ENCODE measurements at places on chromosomes 4 and X.

DNA sequence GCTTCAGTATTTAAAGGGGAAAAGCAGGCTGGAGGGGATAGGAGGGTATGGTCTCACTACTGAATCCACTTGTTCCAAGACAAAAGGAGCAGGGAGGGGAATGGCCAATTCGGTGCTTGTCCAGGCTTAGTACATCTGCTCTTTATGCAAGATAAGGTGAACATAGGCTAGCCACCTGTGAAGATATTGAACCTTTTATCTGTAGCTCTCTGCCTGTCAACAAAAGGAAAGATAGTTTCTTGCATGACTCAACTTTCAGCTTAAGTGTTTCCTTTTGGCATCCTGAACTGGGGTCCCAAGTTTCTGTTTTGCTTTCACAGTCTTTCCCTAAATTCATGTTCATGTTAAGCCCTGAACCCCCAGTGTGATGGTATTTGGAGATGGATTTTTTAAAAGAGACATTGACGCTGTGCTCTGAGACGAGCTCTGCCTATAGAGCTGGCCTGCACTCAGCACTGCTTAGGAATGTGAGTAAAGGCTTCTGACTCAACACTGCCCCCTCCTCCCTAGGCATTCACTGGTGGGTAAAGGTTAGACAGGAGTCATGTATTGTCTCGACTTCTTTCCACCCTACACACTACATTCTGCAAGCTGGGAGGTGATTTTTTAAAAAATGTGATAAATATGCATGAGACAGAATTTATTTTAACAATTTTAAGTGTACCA, 28.2 kb downstream of the FAM149A start:
- no peak for DNase-seq

- no peak for DNase-seq
Observed at GRCh38 chrX:154775419-154776349, 13.0 kb downstream of the DKC1 start.

- DNase-seq: no peak
Observed at GRCh38 chr4:85761803-85762528, 287.0 kb downstream of the ARHGAP24 start.

DNA sequence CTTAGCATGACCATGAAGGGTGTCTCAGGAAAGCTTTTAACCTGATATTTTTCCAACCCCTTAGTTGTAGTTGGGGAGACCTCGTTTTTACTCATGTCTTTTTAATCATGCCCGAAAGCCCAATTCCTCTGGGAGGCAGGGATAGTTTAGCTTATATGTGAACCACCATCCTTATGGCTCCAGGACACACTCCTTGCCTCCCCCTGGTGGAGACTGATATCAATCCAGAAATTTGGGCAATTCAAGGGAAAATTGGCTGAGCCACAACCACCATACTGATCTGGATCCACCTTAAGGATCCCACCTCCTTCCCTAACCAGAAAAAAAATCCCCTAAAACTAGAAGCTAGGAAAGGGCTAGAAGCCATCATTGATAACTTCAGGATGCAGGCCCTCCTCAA, 13.4 kb upstream of the COL25A1 start:
- DNase-seq: no peak

- no peak for DNase-seq
Observed at GRCh38 chrX:43940816-43941474, 32.2 kb downstream of the NDP start.

DNA sequence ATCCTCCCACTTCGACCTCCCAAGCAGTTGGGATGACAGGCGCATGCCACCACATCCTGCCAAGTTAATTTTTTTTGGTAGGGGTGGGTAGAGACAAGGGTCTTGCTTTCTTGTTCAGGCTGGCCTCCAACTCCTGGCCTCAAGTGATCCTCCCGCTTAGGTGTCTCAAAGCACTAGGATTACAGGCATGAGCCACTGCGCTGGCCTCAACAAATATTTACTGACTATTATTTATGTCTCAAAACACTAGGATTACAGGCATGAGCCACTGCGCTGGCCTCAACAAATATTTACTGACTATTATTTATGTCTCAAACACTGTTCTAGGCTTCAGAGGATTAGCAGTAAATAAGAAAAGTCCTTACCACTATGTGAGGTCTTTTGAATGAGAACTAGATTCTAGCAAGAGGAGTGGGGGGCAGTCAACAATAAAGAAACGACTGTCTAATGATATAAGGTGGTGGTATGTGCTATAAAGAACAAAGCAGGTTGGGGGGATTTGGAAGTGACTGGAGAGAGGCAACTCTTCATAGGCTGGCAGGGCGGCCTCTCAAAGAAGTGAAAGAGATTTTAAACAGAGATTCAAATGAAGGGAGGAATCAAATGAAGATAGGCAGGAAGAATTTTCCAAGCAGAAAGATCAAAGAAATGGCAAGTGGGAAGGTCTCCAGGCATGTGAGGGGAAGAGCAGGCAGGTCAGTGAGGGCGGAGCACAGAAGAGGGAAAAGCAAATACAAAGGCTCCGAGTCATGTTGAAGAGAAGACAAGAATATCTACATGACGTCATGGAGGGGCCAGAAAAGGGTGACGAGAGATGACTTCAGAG, 12.7 kb upstream of the ACSL1 start:
- DNase-seq: no peak

DNA sequence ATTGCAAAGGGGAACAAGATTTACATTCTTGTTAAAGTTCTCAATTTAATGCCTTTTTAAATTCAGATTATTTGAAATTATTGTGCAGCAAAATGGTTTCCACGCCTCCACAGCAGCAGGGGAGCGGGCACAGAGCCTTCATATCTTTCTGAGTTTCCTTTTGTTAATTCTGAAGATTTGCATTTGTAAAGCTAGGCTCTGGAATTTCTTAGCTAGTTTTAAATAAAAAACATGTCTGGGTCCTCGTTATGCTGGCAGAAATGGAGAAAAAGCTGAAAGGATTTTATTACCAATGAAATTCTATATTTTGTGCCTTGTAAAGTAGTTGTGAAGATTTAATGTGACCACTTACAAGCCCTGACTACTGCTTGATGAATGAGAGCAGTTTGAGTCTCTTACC, 40.8 kb upstream of the MAGED1 start:
- DNase-seq: no peak

DNA sequence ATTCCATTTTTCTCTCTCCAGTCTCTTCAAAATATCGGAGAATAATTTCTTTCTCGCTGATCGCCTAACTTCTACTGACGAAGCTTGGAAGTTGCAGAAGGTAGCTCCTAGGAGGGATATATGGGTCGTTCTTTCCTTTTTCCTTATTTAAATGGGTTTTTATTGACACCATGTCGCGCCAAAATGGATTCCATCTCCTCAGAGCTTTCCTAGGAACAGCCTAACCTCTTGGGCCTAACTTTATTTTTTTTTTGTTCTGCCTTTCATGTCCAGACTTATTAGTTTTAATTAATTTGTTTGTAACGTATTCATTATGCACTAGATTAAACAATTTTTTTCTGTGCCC, 359.4 kb upstream of the ZCCHC13 start:
- no peak for DNase-seq

GRCh38 chr4:1578251-1578773, 105.8 kb downstream of the FAM53A start:
- DNase-seq: no peak

GRCh38 chrX:72399816-72400215, 94.1 kb upstream of the CITED1 start:
- DNase-seq: no peak

DNA sequence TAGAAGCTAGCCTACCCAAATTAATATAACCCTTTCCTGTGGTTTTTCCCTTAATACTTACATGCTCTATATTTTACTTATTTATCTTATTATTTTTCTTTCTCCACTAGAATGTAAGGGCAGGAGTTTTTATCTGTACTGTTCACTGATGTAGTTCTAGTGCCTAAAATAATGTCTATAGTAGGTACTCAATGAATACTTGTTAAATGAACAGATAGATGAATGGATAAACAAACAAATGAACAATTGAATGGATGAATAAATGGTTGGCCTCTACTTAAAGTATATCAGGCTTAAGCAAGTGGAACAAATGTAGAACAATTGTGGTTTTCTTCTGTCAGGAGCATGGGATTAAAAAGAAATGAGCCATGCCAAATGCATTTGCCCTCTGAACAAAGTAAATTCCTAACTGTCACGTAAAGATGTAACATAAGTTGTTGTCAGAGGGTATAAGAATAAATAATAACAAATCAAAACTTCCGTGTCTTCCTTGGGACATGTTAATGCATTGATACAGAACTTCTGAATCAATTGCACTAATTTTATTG, 54.1 kb downstream of the SYTL5 start:
- DNase-seq: no peak
